ENCODE measurements at places on chromosomes 2 and 18.
A peak's percentile ranks its signal among the peaks of the same experiment; 100 is the strongest.

DNA sequence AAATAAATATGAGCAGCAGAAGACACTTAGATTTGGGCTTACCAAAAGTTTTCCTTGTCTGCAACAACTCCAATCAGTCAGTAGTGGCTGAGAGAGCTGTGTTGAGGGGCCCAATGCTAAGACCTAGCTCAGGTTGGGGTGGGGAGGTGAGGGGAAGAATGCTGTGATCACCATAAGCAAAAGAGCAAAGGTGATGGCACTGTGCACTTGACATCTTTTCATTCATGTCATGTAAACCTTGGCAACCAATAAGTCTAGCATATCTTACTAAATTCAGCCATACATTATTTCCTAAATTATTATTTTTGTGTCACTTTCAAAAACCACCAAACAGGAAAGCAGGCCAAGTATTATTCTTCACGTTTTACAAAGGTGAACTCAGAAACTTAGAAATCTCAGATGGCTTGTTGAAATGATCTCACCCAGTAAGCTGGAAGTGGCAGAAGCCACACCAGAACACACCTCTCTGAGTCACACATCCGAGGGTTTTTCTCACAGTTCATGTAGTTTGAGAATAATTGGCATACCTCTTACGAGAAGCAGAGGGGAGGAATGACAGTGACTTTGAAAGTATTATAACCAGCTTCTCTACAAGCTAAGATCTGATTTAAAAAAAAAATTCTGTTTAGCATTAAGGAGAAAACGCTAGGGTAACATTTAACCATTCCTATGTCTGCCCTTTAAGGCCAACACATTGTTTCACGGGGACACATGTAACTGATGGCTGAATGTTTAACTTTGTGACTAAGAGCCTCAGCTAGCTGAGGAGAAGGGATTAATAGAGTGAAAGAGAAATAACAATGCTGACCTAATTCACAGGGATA is 43.3 kb upstream of the SETBP1 start:
- DNase-seq = no peak

DNA sequence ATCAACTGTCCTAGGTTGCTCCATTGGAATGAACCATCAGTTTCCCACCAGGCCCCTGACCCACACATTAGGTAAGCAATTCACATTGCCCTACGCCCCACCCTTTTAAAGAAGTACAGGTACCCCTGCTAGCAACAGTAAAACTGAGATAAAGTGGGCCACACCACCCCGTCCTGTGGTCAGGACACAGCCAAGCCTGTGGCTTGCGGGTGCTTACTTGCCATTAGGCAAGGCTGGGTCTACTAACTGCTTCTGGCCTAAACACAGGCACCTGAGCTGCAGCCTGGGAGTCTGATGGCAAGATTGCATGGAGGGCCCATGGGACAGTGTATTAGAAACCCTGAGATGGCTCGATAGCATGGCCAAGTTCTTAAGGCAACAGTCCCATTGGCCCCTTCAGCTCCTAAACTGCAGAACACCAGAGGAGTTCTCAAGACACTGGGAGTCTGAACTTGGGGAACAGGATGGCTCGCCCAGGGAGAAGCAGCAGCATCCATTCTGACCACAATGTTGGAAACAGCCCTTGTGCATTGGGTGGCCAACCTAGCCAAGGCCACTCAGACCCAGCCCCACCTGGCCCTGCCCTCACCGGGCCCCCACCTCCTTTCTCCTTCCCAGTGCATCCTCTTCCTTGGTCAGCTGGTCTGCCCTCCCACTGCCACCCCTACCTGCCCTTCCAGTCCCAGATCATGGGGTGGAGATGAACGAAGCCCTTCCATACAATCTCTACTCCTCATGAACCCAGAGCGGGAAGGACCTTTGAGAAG is 177.1 kb downstream of the TNS1 start:
- no peak for DNase-seq

DNA sequence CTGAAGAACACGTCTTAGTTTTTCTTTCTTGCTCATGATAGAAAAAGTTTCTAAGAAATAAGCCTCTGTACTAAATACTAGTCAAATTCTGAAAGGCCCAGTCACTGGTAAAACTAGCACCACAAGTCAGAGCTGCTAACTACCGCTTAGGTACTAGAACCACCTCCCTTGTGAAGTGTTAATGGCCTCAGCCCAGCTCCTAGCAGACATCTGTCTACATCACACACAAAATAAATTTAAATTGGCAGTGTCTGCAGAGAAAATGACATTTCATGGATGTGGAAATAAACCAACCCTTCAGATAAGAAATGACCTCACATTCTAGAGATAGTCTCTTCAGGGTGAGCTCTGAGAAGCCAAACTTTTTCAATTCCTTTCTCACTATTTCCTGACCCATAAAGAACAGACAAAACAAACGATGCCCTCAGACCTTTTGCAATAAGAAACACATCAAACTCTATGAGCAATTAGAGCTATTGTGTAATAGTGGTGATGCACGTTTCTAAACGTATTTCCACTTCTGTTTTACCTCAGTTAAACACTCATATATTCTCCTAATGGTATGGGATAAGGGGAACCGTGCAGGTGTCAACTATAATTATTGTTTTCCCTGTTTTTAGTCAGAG is 70.3 kb upstream of the DSG1 start:
- DNase-seq = peak; percentile 77

GRCh38 chr2:84516234-84516986 is at the start of gene DNAH6:
DNAH6 (plus strand) TSS chr2:84516498; CDS start chr2:84517827, 1,329 bp downstream.
- peak; percentile 93 for DNase-seq

- DNase-seq = no peak
These were observed 26.1 kb downstream of the ITGB1BP1 start for GRCh38 chr2:9397201-9397600.

DNA sequence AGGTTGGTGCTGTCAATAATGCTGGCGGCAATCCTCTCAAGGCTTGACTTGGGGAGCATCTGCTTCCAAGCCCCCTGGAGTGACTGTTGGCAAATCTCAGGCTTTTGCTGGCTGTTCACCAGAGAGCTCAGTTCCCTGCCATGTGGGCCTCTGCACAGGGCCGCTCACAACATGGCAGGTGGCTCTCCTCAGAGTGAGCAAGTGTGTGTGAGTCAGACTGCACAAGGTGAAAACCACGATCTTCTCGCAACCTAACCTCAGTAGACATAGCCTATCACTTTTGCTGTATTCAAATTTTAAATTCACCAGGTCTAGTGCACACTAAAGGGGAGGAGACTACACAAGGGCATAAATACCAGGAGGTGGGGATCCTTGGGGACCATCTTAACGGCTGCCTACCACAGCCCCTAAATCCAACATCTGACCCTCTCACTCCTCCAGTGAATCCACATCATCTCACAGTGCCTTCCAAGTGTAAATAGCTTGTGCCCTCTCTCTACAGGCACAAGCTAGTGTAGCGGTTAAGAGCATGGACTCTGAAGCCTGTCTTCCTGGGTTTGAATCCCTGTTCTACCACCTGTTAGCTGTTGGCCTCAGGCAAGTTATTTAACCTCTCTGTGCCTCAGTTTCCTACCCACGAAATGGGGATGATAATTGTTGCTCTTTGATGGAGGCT is 187.7 kb upstream of the CXCR4 start:
- no peak for DNase-seq

- DNase-seq = no peak
These were observed 74.7 kb upstream of the ODC1 start for GRCh38 chr2:10522726-10523405.

GRCh38 chr2:152464851-152465470 is 130.0 kb downstream of the FMNL2 start:
- no peak for DNase-seq

DNA sequence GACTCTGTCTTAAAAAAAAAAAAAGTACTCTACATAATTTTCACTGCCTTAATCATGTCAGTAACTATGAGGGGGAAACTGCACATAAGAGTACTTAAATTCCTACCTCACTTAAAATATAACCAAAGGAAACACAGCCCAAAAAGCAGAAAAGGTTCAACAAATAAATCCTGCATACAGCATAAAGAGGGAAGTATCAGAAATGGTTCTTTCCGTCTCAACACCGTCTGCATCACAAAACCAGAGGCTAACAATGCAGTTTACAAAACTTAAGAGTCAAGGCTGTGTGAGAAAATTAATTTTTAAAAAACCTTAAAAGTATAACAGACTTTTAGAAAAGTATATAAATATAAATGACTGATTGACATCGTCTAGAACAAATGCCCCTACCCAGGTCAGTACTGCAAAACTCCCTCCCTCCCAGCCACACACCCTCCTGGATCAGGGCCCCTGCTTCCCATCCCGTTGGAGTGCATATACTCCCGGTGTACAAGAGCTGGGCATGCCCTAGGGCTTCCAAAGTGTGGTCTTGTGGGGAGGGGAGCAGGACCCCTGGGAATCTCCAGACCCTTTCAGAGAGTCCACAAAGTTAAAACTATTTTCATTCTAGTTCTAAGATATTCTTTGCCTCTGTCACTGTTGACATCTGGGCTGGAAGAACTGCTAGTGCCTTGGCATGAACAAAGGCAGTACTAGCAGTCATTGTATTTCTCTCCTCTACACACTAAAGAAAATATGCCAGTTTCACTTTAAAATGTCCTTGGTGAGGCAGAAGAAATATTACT is 67.0 kb upstream of the SERTAD2 start:
- DNase-seq = no peak

- DNase-seq = peak; percentile 48
These were observed 235.3 kb downstream of the DYM start for GRCh38 chr18:49225160-49225559.

DNA sequence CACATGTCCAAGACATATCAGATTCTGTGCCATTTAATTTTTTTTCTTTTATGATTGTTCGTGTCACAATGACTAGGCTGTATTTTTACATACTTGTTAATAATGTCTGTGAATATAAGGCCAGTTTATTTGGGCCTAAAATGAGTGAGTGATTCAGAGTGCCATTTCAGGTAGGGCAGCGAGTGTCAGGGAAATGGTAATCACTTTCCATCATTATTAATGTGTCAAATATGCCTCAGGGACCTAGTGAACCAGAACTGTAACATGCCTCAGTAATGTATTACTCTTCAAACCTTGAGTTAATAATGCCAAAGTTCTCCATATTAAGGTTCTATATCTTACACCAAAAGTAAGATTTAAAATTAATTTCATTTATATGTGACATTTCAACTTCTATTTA is 8.6 kb downstream of the FAM171B start:
- DNase-seq = no peak

DNA sequence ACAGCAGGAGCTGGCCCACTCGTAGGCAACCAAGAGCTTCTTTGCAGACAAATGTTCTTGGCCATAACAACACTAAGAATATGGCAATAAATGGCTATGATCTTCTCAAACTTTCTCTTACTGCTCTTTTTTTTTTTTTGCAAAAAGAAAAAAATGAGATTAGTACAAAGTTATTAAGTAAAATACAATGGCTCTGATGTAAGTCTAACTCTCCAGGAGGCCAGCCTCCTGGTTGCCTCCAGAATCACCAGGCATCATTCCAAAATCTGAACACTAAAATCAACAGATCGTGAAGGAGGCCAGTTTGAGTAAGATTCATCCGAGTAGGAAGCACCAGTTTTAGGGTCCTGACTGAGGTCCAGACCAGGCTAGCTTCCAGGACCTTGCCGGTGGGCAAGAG is 20.8 kb upstream of the FIGN start:
- DNase-seq = no peak

- DNase-seq = no peak
These were observed 60.5 kb downstream of the VWC2L start for GRCh38 chr2:214471382-214471781.

DNA sequence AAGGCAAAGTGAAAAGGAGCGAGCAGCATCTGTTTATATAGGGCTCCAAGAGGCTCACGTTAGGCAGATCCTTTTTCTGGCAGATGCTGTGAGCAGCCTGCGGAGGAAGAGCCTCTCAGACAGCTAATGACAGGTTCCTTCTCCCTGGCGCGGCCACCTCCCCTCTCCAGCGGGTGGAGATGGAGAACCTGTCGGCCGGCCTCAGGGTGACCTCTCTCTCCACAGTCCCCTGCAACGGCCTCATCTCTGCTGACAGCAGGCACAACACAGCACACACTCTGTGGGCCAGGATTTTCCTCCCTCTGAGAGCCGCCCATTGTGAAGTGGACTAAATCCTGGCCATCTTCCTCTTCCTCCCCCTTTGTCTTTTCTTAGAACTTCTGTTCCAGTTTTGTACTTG is 119.8 kb downstream of the PRKCE start:
- peak; percentile 51 for DNase-seq

DNA sequence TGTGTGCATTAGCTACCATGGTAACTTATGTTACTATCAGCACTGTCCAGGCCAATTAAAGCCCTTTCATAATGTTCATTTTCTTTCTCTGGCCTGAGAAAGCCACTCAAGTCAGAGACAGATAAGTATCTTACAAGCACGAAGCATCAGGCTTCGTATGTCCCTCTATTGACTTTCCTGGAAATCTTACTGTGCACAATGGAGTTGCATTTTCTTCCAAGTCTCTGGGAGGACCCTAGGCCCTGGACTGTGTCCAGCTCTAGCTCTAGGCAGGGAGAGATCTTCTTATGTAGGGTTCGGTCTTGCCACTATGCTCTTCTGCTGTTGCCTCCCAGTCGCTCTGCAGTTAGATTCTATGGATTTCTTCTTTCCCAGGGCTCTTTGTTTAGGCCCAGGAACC is 40.0 kb upstream of the ITGA6 start:
- no peak for DNase-seq

GRCh38 chr2:190005513-190005912 is 57.0 kb downstream of the MSTN start:
- no peak for DNase-seq

GRCh38 chr18:46356278-46357033 is 252.3 kb downstream of the HAUS1 start:
- no peak for DNase-seq

DNA sequence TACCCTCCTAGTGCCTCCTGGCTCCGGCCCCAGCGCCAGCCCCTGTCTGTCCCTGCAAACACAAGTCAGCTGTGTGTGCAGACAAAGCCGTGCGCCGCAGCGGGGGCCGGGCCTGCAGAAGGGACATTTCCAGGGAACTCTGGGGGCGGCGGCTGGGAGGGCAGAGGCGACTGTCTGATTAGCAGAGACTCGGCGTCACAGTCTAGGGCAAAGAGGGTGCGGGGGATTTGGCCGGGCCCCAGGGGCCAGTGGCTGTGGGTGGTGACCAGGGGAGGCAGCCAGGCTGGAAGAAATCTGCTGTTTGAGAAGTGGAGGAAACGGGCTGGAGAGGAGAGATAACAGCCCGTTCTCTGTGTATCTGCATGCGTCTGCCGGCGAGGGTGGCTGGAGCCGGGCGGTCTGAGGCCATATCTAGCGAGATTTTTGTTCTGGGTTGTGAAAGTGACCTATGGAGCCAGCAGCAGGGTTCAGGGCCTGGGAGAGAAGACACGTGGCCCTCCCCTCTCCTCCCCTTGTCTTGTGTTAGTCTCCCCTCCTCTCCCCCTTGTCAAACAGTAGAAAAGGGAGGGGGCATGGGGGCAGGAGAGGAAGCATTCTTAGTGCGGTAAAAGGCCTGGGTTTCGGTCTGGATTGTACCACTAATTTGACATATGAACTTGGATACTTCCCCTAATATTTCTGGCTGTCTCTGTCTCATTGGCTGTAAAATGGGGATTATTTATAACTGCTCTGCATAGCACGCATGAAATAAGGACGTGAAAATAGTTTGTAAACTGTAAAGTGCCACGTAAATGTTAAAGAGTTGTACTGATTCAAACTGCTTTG is 169.4 kb downstream of the SMAD7 start:
- DNase-seq = peak; percentile 47

GRCh38 chr2:128395196-128395595 is 76.5 kb upstream of the HS6ST1 start:
- DNase-seq = no peak

- no peak for DNase-seq
These were observed 105.6 kb upstream of the EPHA4 start for GRCh38 chr2:221677688-221678087.
